Activated naive CD4-positive, alpha-beta T cell (primary cell): ENCODE measurements at places on chromosomes 16 and 17.

- DNase-seq, result no peak
These were observed 780 bp upstream of the DCAKD start for GRCh38 chr17:45052052-45052772.

- DNase-seq, result peak; percentile 77
These were observed 3.3 kb upstream of the HOXB8 start for GRCh38 chr17:48618256-48618896.

- no peak for DNase-seq
These were observed 338.0 kb downstream of the SLC39A11 start for GRCh38 chr17:72754513-72754912.

GRCh38 chr17:21365016-21365415, 11.1 kb upstream of the KCNJ12 start:
- no peak for DNase-seq

GRCh38 chr16:70663524-70664324, 17.4 kb downstream of the IL34 start:
- DNase-seq, result no peak

- no peak for DNase-seq
These were observed 31.0 kb upstream of the CNEP1R1 start for GRCh38 chr16:49994006-49994405.

GRCh38 chr16:89334050-89334449, 116.5 kb downstream of the ZNF778 start:
- DNase-seq, result no peak

DNA sequence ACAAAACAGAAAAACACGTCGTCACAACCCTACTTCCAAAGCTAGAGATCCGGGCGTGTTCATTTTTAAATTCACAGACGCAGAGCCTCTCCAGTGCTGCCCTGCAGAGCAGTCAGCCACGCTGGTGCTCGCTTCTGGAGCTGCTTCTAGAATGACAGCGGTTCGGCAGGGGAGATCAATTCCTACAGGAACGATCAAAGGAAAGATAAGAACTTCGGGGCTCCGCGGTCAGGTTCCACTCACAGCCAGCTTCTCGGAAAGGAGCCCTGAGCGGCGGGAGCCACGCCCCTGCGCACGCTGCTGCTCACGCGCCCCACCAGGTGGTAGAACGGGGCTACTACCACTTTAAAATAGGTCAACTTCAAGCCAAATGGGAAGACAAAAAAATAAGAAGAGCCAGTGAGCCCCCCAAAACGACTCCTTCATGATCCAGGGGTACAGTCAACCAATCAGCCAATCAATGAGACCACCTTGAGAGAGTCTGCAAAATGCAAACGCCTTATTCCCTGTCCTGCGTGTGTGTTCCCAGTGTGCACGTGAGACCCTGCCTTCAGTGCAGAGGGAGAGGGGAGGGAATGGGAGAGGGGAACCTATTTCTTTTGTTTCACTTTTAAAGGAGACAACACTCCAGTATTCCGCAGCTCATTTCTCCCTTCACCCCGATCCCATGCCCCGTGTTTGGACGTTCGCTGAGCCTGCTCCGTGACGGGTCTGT, 209.7 kb downstream of the RBFOX3 start:
- DNase-seq, result peak; percentile 64

GRCh38 chr16:78929841-78930240, 670.7 kb downstream of the MAF start:
- no peak for DNase-seq

GRCh38 chr16:89853306-89853993, 19.9 kb upstream of the TCF25 start:
- no peak for DNase-seq

DNA sequence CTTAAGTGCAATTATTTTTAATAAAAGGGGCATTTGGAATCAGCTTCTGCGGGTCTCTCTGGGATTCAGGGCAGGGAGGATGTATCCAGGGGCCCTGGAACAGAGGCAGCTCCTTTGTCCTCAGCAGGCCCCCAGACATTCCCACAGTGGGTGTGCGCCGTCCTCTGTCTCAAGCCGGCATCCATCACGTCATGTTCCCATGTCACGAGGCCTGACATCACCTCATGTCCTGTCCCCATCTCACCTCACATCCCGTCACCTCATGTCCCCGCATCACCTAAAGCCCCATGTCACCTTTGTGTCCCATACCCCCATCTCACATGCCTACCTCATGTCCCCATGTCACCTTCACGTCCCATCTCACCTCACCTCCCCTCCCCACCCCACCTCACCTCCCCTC, 18.5 kb downstream of the GAA start:
- no peak for DNase-seq

GRCh38 chr17:45719335-45720071, 64.6 kb upstream of the CRHR1 start:
- DNase-seq, result no peak

GRCh38 chr16:26365161-26365940, 673.6 kb downstream of the HS3ST4 start:
- no peak for DNase-seq

GRCh38 chr17:38617074-38617860, 11.5 kb upstream of the SRCIN1 start:
- DNase-seq, result no peak

- DNase-seq, result no peak
These were observed 15.8 kb upstream of the CCL5 start for GRCh38 chr17:35895636-35896587.

DNA sequence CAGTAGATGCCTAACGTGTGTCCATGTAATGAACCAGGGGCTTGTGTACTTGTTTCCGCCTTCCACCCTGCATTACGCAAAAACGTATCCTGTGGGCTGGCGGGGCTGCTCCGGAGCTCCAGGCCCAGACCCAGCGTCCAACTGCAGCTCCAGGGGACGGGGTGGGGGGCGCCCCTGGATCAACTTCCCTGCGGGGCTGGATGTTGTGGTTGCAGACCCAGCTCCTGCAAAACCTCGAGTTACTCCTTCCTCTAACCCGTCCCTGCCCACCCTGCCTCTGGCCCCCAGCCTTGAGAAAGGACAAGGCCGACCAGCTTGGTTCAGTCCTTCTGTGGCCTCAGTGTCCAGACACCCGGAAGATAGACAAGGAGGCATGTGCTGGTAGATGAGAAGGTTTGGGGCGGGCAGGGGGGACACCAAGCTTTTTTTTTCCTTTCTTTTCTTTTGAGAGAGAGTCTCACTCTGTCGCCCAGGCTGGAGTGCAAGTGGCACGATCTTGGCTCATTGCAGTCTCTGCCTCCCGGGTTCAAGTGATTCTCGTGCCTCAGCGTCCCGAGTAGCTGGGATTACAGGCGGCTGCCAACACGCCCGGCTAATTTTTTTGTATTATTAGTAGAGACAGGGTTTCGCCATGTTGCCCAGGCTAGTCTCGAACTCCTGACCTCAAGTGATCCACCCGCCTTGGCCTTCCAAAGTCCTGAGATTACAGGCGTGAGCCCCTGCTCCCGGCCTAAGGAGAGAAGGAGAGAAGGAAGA, 731 bp upstream of the EXOC7 start:
- DNase-seq, result no peak

GRCh38 chr17:51087072-51087757, 33.5 kb downstream of the SPAG9 start:
- DNase-seq, result no peak

DNA sequence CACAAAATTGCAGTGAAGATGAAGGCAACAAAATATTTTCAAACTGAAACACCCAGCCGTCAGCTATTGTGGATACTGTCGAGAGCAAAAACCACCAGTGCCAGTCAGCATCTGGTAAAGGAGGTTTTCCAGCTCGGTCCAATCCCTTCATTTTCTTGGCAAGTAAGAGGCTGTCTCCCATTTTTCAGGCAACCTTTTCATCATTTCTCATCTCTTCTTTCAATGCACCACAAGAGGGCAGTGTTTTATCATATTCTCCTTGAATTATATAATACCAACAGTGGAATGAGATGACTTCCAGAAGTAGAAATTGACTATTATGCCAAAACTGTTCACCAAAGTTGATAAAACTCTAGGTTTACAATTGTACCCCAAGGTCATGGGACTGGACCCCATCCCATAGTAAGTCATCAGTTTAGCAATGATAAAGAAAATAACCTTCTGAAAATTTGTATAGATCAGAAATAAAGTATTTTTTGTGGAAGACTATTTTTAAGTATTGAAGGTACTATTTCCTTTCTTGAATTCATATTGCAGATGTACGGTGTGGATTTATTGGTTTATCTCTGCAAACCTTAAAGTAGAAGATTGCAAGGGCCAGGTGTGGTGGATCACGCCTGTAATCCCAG, 16.8 kb downstream of the NQO1 start:
- DNase-seq, result no peak

DNA sequence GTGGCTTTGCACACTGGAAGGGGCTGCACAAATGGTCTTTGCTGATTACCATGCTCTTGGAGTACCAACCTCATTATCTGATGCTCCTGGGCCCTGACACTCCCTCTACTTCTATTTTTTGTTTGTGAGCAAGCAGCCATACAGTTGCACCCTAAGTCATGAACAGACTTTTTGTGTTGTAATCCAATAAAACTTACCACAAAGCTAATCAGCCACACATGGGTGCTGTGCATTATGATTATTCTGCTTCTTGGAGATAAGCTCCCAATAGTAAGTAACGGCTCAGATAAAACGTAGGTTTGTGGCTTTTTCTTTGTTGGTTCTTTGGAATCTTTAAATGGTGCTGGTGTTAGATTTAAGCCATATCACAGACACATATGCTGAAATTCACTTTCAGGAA, 76.2 kb downstream of the CCT6B start:
- no peak for DNase-seq

GRCh38 chr16:63806794-63807506, 1314.9 kb downstream of the CDH11 start:
- DNase-seq, result no peak

DNA sequence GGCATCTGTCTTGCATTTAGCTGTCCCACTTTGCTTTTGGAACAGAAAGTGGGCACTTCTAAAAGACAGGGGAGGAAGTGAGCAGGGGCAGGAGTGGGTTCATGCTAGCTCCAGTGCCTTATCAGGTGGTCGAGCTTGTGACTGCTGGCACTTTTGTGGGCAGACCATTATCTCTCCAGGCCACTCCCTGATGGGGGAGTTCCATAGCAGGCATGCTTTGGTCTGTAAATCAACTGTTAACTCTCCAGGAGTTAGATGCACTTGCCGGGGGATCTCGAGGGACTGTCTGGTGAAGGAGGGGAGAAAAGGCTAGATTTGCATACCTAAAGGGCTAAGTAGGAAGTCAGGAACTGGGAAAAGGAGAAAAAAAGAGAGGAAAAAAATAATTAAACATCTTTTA, 9.3 kb upstream of the CARD14 start:
- DNase-seq, result no peak

GRCh38 chr17:31389657-31390381, 1.7 kb upstream of the RAB11FIP4 start:
- DNase-seq, result no peak
